ENCODE measurements at places on chromosomes 7 and 10. TPM values are rescaled to one million over a fixed set of nuclear protein-coding genes. Genes with fewer than 3 reads are reported as not detected.

The ATXN7L1 gene
- total RNA-seq: 14.4 TPM

The SEMA3E gene
- not detected for total RNA-seq

The VENTX gene
- total RNA-seq: 0.13 TPM

DNA sequence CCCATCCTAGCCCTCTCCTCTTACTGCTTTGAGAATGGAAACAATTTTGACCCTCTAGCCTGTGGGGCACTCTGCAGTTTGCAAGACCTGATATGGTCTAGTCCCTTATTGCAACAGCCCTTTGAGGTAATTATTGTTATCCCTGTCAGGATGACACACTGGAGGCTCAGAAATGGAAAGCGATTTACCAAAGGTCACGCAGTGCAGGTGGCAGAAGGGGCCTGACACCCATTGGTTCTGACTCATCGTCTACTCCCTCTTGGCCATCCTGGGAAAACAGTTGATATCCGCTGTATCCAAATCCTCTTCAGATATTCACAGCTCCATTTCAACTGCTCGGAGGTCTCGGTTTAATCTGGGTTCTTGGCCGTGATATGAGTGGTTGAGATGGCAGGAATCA, 44.7 kb upstream of the AQP1 start:
- no peaks in the 10 kb centered on the region for H3K36me3 ChIP-seq
- no peak overlapping the region for H3K4me3 ChIP-seq
- DNase-seq: no peak
- no peaks in the 10 kb centered on the region for H3K4me1 ChIP-seq

GRCh38 chr7:2667843-2668242, 20.2 kb upstream of the AMZ1 start:
- H3K27me3 ChIP-seq: peaks cover 11% of the 10 kb centered on the region
- no peak for DNase-seq

DNA sequence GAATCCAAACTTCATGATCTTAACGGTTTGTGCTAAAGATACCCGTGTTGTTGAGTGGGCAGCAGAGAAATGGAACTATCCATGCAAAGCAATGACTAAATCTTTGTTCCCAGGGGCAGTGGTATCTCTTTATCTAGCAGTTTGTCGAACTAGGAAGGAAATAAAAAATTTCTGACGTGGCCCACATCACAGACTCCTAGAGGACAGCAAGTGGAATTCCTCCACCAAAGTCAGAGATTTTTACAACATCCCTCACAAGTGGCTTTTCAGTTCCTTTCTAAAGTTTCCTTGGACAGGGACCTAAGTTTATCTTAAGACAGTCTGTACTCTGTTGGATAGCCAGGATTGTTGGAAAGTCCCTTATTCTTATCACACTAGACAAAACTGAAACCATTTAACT, 136.0 kb downstream of the RAPGEF5 start:
- H3K27me3 ChIP-seq: no peaks in the 10 kb centered on the region
- no peak overlapping the region for H3K27ac ChIP-seq
- no peak for DNase-seq
- H3K4me1 ChIP-seq: no peaks in the 10 kb centered on the region
- H3K36me3 ChIP-seq: peaks cover 2% of the 10 kb centered on the region
- H3K4me3 ChIP-seq: no peak overlapping the region

DNA sequence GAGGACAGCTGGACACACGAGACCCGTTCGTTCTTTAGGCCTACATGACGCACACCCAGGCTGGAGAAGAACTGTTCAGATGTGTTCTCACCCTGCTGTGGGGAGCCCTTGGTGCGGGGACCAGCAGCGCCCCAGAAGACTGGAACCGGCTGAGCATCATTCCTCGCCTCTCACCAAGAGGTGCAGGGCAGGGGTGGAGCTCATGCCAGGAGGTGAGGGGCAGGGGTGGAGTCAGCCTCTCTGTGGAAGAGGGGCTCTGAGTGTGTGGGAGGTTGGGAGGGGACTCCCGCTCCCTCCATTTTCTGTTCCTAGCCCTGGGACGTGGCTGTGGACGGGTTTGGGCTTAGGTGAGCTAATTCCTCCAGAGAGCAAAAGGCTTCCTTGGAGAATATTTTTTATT, 66.0 kb upstream of the SHH start:
- DNase-seq: no peak
- no peak overlapping the region for H3K27ac ChIP-seq
- no peak overlapping the region for H3K4me3 ChIP-seq
- no peaks in the 10 kb centered on the region for H3K36me3 ChIP-seq

- no peaks in the 10 kb centered on the region for H3K36me3 ChIP-seq
- H3K4me1 ChIP-seq: no peaks in the 10 kb centered on the region
- H3K27ac ChIP-seq: no peak overlapping the region
These were observed 131.9 kb downstream of the INSYN2A start for GRCh38 chr10:127064474-127064873.

GRCh38 chr10:112983444-112984056, 33.5 kb downstream of the TCF7L2 start:
- no peak overlapping the region for H3K27ac ChIP-seq
- H3K27me3 ChIP-seq: peaks cover 64% of the 10 kb centered on the region
- H3K4me1 ChIP-seq: peaks cover 28% of the 10 kb centered on the region
- DNase-seq: no peak

DNA sequence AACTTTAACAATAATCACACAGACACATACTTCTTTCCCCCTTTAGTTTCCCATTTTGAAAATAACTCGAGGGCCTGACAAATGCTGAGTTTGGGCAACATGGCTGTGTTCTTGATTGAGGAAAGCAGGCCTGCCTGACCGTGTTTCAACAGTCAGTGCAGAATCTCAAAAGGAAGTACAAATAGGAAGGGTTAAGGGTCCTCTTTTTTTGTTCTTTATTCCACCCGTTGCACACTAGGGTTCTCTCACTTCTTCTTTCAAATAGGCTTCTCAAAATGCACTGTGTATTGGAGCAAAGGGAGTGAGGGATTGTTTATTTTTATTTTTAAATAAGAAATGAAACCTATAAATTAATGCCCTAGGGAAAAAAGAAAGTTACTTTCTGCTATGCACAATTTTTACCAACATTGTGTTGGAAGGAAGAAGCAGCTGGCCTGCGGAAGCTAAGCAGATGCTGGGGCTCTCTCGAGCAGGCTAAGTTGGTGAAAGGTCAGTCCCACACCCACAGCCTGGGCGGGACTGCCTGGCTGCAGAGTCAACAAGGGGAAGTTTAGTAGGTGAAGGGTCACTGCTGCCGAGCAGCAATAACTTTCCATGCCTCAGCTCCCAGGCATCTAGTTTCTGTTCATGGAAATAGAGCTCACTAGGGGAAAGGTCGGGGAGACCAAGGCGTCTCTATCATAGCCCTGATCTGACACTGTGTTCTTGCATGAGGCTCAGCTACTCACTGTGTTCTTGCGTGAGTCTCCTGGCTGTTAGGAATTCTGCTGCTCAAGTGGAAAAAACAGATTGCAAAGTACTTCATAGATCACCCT, 12.2 kb upstream of the PDK4 start:
- DNase-seq: peak; percentile 49
- H3K27ac ChIP-seq: peak overlapping the region; percentile 91
- H3K27me3 ChIP-seq: no peaks in the 10 kb centered on the region

DNA sequence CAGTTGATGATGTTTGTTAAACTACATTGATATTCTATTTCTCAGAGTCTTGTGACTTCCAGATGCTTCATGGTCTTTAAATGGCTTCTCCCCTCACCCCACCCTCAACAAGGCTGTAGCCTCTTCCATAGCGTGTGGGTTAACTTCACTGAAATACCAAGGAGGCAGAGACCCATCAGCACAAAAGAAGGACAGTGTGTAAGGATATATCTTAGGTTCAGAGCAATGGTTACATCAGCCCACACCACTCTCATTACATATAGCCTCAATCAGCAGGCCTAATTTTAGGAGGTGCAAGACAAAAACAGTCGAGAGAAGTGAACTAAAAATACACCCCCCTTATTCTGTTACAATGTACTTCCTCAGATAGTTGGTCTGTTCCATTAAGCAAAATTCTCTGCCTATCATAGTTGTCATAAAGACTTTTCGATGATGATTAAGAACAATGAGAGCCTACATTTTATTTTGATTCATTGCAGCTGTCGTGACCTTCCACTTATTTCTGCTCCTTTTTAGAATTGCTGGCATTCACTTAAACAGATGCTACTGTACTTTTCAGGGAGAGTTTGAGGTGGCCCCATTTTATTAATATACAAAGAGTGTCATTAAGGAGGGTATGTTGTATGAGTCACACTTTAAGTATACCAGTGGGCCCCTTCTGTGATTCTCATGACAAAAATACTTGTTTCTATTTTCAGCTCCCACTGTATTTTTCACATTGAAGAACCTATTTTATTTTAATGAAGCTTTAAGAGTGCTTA, 52.1 kb downstream of the WIPF3 start:
- H3K4me3 ChIP-seq: no peak overlapping the region
- no peaks in the 10 kb centered on the region for H3K36me3 ChIP-seq
- DNase-seq: no peak
- peaks cover 7% of the 10 kb centered on the region for H3K27me3 ChIP-seq
- H3K27ac ChIP-seq: no peak overlapping the region

All from activated B cell treated with CpG ODN at 0.5 μM for 24 hours (primary cell).